Activated naive CD4-positive, alpha-beta T cell (primary cell): ENCODE measurements at places on chromosomes 5 and 9.

DNA sequence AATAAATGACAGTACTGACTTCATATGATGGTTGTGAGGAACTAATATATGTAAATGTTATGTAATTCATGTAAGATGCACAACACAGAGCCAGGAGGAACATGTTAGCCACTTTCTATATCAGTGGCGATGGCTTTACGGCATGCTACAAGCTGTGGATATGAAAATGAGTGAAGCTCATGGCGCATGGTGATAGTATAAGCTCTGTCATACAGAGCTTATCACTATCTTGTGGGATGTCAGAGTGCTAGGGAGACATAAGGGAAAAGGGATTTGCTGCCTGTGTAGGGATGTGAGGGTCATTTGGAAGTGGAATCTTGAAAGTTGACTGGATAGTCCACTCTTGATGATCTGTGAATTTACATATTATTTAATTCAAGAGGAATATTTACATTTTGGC lies 13.6 kb downstream of the CPEB4 start:
- DNase-seq, result no peak

DNA sequence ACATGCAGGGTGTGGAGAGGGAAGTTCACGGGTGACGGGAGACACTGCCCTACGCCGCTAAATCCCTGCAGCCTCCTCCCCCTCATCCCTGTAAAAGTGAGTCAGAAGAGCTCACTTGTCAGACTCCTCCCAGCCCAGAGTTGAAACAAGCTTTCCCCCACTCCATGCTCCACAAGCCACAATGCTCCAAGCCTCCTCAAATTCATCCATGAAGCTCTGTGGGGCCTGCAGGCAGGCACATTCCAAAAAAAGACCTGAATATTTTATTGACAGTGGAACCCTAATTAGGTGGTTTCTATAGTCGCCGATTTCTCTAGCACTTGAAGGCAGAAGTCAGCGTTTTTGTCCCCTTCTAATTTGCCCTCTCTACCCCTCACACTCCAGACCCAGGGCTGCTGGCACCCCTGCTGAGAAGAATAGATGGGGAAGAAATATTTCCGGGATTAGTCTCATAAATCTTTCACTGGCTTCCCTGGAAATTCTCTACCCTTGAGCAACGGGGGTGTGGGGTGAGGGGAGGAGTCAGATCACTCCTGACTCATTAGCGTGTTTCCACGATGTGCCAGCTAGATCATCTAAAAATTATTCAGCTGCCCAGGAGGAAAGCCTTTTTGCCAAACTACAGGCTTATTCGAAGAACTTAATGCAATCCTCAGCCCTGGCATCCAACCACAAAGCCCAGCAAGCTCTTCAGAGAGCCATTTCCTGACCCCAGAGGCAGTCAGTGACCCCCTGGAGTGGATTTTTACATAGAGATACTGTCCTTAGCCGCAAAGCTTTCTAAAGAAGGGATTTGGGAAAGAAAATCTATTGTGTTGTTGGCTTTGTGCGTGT lies 97.1 kb downstream of the ENC1 start:
- no peak for DNase-seq

GRCh38 chr9:73230251-73230650 lies 78.6 kb downstream of the ANXA1 start:
- no peak for DNase-seq

- DNase-seq, result no peak
Observed at GRCh38 chr5:155554500-155554899, 540.9 kb downstream of the KIF4B start.

GRCh38 chr5:60703944-60704343 lies 4.0 kb upstream of the DEPDC1B start:
- DNase-seq, result no peak

- DNase-seq, result no peak
Observed at GRCh38 chr5:128695791-128696530, 157.9 kb upstream of the FBN2 start.

GRCh38 chr5:96316487-96316886 lies 116.6 kb downstream of the PCSK1 start:
- no peak for DNase-seq

DNA sequence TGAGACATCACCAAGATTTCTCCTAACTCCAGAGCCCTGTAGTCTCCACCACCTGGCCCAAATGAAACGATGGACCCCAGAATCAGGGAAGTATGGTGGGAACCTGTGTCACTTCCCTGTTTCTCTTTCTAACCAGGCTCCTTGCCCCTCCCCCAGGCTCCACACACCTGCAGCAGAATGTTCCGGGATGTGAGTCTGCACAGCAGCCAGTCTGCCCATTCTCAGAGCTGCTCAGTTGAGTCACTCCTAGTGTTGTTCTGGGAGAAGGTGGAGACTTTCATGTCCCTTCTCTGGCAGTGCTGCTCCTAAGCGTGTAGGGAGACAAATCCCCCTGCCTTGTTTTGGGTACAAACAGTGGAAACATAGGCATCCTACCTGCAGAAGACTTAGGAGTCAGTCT lies 76.0 kb upstream of the XPA start:
- no peak for DNase-seq

- DNase-seq, result no peak
Observed at GRCh38 chr9:2082772-2083171, 67.6 kb downstream of the SMARCA2 start.

DNA sequence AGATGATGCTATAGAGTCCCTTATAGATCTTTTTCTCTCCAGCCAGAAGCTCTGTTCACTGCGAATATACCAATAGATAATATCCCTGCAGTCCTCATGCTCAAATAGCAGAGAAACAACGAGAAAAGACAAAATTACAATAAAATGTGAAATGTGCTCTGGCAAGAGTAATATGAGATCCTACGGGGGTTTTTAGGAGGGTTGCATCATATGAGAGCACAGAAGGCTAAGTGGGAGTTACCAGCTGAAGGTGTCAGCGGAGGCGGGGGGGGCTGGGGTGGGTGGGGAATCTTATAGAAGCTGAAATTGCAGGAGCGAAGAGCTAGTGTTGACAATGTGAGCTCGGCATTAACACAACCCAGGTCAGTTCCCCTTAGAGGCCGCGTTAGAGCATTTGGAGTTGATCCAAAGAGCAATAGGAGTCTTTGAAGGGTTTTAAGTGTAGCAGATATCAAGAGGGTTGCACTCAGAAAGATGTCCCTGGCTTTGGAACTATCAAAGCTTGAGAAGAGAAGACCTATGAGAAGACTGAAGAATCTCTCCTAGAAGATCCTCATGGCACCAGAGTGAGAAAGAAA lies 109.7 kb downstream of the BASP1 start:
- no peak for DNase-seq

DNA sequence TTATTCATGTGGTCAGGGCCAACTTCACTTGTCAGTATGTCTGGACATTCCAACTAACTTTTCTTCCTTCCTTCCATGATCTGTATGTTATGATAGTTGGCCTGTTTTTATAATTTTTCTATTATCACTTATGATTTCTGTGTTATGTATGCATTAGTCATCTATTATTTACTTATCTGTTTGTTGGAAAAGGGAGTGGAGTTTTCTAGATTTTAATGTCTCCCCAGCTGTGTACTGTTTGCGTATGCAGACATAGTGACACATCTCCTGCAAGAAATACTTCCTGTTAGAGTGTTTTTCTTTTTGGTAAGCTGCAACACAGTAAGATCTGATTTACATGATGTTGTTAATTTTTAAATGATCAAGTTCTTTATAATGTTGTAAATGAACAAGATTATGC lies 8.7 kb upstream of the INSYN2B start:
- no peak for DNase-seq

GRCh38 chr9:97470076-97470475 lies 31.4 kb upstream of the TMOD1 start:
- DNase-seq, result no peak

GRCh38 chr5:172579403-172579990 lies 61.6 kb upstream of the NEURL1B start:
- DNase-seq, result no peak

GRCh38 chr9:133362359-133363044 lies 6.2 kb downstream of the SURF2 start:
- DNase-seq, result no peak

- DNase-seq, result no peak
Observed at GRCh38 chr5:150615141-150615699, 25.2 kb upstream of the SYNPO start.

GRCh38 chr5:14980698-14981097 lies 109.1 kb upstream of the ANKH start:
- no peak for DNase-seq

DNA sequence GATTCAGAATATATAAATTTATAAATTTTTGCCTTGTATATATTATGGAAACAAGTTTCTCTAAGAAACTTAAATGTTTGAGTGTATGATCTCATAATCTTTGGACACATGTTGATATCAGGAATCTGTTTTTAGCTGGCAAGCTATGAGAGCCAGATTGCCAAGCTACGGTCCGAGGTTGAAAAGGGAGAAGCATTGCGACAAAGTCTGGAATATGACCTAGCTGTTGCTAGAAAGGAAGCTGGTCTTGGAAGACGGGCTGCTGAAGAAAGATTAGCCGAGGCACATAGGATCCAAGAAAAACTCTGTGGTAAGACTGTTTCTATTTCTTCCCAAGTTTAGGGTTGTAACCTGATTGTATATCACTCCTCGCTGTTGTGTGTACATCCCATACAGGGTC lies 25.9 kb downstream of the CCDC171 start:
- no peak for DNase-seq

GRCh38 chr5:78157001-78157400 lies 137.5 kb downstream of the AP3B1 start:
- no peak for DNase-seq

- no peak for DNase-seq
Observed at GRCh38 chr9:35490155-35490909, 421 bp downstream of the RUSC2 start.

DNA sequence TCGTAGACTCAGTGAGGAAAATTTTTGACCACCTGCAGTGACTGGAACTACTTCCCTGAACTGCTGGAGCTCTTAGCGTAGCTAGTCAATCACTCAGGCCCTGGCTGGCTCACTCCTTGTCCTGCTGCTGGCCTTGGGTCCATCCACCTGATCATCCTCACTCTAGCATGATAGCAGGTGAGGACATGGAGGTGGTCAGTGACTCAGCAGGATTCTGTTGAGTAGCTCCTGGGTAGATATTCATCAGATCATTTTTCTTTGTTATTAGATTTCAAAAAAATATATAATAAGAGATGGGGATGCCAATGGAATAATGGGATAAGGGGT lies 25.0 kb upstream of the SEMA4D start:
- DNase-seq, result no peak

DNA sequence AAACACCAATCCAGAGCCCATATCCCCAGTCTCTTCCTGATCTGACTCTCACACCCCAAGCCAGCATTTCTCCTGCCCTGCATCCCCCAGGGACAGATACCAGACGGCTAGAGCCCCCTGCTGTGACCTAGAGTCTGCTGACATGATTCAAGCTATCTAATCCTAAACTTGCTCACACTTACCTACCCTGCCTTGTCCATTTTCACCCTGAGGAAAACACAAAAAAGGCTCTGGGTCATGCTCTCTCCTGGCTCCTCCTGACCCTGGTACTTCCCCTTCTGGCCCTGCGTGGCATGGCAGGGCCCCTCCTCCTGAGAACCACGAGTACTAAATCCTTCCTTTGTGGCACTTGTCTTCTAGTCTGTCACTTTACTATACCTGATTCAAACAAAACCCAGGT lies 2.8 kb upstream of the ARRDC1 start:
- DNase-seq, result no peak

DNA sequence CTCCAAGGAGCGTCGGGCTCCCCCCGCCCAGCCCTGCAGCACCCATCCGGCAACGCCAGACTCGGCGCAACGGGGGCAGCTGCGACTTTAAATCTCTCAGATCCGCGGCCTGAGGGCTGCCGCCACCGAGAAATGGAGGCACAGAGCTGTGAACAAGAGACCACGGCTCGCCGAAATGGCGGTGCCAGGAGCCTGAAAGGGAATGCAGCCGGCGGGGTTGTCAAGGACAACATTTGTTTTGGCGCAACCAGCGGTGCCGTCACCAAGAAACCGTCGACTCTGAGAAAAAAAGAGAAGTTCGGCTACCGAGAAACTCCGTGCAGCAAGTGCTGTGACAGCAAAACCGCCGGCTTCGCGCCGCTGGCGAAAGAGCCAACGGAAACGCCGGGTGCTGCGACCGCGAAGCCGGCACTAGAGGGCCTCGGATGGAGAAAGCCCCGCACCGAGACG lies 2.1 kb upstream of the ANXA2R start:
- DNase-seq, result peak; percentile 81

GRCh38 chr5:79181419-79182022 lies 54.4 kb upstream of the JMY start:
- no peak for DNase-seq
